ENCODE measurements at places on chromosomes 3 and 15. TPM values are rescaled to one million over a fixed set of nuclear protein-coding genes. Genes with fewer than 3 reads are reported as not detected.

Gene COPS2
- 106 TPM for total RNA-seq

Gene KBTBD13
- total RNA-seq = 0.11 TPM

Gene MASP1
- 0.13 TPM for total RNA-seq

Gene FSTL1
- total RNA-seq = 0.83 TPM

Gene SYNM
- total RNA-seq = 0.18 TPM

Gene IQSEC1
- 37.1 TPM for total RNA-seq

Gene ARHGEF26
- total RNA-seq = 0.34 TPM

- no peak overlapping the region for H3K27ac ChIP-seq
- no peaks in the 10 kb centered on the region for H3K27me3 ChIP-seq
- H3K4me1 ChIP-seq = no peaks in the 10 kb centered on the region
- no peaks in the 10 kb centered on the region for H3K36me3 ChIP-seq
- H3K4me3 ChIP-seq = no peak overlapping the region
Observed at GRCh38 chr3:33377931-33378330, 62.3 kb downstream of the UBP1 start.

DNA sequence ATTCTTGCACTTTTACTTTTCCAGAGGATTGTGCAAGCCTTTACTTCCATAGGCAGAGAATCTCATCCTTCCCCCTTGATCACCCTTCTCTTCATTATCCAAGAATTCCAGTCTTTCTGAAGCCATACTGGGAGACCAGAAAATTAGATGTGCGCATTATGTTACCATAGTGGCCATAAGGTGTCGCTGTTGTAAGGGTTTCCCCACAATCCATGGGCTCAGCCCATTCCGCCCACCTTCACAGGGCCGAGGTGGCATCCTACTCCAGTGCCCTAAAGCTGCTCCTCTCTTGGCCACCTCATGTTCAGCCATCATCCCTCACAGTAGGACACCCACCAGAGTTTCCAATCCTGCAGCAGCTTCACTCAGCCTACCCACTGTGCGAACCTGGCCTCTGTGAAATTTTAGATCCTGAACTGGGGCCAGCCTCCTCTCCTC is 35.0 kb downstream of the CTSH start:
- peaks cover 88% of the 10 kb centered on the region for H3K36me3 ChIP-seq
- no peaks in the 10 kb centered on the region for H3K4me1 ChIP-seq
- DNase-seq = peak; percentile 60
- no peak overlapping the region for H3K4me3 ChIP-seq
- no peak overlapping the region for H3K27ac ChIP-seq

GRCh38 chr3:172808969-172809546 is 58.5 kb downstream of the ECT2 start:
- H3K27ac ChIP-seq = no peak overlapping the region
- no peaks in the 10 kb centered on the region for H3K4me1 ChIP-seq
- DNase-seq = peak; percentile 47
- peaks cover 61% of the 10 kb centered on the region for H3K36me3 ChIP-seq

DNA sequence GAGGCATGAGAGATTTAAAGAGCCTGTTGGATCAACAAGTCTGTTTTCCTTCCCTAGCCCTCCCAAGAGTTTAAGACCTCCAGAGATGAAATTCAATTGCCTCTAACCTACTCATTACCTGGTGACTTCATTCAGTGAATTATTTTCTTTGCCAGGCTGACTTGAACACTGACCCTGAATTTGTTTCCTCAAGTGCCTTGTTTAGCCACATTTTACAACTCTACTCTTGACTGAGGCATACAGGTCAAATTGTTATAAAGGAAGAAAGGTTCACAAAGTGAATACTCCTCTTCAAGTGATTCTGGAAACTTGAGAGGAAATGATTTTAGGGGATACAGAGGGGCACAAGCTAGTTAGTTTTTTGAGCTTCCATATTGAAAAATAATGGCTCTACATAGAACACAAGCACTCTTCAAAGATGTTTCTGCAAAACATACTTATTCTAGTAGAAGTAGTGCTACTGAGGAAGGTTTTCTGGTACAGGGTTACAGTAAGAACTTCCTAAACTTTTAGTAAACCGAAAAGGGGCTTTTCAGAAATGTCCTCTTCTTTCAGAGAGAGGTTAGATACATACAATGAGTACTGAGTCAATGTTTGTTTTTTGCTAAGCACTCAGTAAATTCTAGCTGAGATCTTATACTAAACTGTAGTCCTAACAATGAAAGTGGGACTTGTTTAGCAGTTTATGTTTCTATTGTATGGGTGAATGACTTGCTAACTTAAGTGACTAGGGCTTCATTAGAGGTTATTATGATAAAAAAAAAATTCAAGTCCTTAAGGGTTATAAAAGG is 137.4 kb upstream of the SATB1 start:
- H3K27ac ChIP-seq = no peak overlapping the region
- no peaks in the 10 kb centered on the region for H3K36me3 ChIP-seq
- H3K27me3 ChIP-seq = no peaks in the 10 kb centered on the region
- H3K4me1 ChIP-seq = no peaks in the 10 kb centered on the region
- no peak for DNase-seq

DNA sequence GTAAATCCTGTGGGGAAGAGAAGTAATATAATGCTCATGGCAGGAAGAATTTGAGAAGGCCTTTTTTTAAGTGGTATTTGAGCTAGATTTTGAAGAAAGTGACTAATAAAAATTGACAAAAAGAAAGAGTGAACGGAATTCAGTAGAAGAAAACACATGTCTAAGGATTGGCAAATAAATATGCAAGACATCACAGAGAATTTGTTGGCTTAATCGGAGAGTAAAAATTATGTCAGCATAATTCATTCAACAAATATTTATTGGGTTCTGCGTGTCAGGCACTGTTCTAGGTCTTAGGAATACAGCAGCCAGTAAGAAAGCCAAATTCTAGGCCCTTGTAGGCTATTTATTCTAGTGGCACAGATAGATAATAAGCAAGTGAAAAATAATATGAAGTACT is 33.6 kb upstream of the LEKR1 start:
- no peaks in the 10 kb centered on the region for H3K27me3 ChIP-seq
- peaks cover 33% of the 10 kb centered on the region for H3K4me1 ChIP-seq
- H3K4me3 ChIP-seq = no peak overlapping the region
- H3K36me3 ChIP-seq = no peaks in the 10 kb centered on the region
- H3K27ac ChIP-seq = no peak overlapping the region

DNA sequence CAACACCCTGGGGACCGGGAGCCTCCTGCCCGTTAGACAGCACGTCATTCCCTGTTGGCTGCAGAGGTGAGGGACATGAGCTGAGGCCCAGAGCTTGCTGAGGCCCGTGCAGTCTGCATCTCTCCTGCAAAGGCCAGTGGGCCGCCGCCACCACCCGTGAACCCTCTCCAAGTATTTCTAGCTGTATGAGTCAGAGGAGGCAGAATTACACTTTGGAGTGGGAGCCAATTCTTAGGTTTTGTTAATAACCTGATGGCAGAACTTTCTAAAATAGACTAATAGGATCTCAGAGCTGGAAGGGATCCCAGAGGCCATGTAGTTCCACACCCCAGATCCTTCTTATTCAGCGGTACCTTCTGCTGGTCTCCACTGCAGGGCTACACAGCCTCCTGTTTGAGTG is 335.2 kb upstream of the CTDSPL start:
- H3K36me3 ChIP-seq = no peaks in the 10 kb centered on the region
- no peaks in the 10 kb centered on the region for H3K4me1 ChIP-seq
- H3K27me3 ChIP-seq = peaks cover 9% of the 10 kb centered on the region
- H3K27ac ChIP-seq = no peak overlapping the region

GRCh38 chr3:97914388-97914787 is 57.8 kb downstream of the RIOX2 start:
- no peaks in the 10 kb centered on the region for H3K36me3 ChIP-seq
- H3K27me3 ChIP-seq = no peaks in the 10 kb centered on the region
- no peak overlapping the region for H3K27ac ChIP-seq
- no peak overlapping the region for H3K4me3 ChIP-seq
- peak; percentile 12 for DNase-seq

GRCh38 chr3:42588625-42589024 is 2.0 kb upstream of the SS18L2 start:
- no peaks in the 10 kb centered on the region for H3K27me3 ChIP-seq
- peaks cover 19% of the 10 kb centered on the region for H3K36me3 ChIP-seq
- H3K4me3 ChIP-seq = no peak overlapping the region
- peaks cover 14% of the 10 kb centered on the region for H3K4me1 ChIP-seq
- no peak overlapping the region for H3K27ac ChIP-seq
- DNase-seq = no peak

- peaks cover 17% of the 10 kb centered on the region for H3K4me1 ChIP-seq
- H3K36me3 ChIP-seq = no peaks in the 10 kb centered on the region
- H3K27ac ChIP-seq = no peak overlapping the region
- no peak overlapping the region for H3K4me3 ChIP-seq
- no peaks in the 10 kb centered on the region for H3K27me3 ChIP-seq
Observed at GRCh38 chr3:126932188-126932931, 50.6 kb upstream of the PLXNA1 start.

DNA sequence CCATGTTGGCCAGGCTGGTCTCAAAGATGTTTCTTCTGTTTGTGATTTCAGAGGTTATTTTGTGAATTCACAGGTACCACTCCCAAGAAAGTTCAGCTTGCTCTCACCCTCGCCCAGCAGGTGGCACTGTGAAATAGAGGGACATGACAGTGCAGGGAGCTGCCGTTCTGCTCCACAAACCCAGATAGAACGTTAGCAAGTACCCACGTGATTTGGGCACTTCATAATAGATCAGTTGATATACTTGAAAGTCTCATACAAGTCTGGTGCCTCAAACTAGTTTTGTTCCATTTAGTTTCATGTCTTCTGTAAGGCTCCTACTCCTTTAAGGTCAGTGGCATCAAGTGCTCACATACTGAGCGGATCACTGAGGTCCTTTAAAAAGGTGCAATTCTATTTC is 45.5 kb downstream of the FILIP1L start:
- H3K27me3 ChIP-seq = no peaks in the 10 kb centered on the region
- 0 out of 2 replicates have a peak, but pooled peaks cover 2% of the 10 kb centered on the region for H3K4me1 ChIP-seq
- no peak overlapping the region for H3K4me3 ChIP-seq
- no peaks in the 10 kb centered on the region for H3K36me3 ChIP-seq
- DNase-seq = peak; percentile 61

DNA sequence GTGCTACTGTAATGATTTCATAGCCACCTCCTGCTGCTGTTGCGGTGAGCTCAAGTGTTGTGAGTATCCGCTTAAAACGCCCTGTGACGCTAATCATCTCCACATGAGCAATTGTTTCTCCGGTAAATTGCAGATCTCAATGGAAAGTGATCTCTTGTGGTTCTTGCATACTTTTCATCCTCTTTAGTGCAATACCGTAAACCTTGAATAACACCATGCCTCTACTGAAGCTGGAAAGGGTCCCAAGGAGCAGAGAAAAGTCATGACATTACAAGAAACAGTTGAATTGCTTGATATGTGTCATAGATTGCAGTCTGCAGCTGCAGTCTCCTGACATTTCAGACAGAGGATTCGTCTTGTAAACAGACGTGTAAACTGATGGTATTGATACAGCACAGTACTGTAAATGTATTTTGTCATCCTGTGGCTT is 6.0 kb upstream of the CEMIP start:
- H3K27ac ChIP-seq = no peak overlapping the region
- DNase-seq = no peak
- H3K4me1 ChIP-seq = no peaks in the 10 kb centered on the region
- H3K36me3 ChIP-seq = no peaks in the 10 kb centered on the region
- no peak overlapping the region for H3K4me3 ChIP-seq
- H3K27me3 ChIP-seq = peaks cover 9% of the 10 kb centered on the region

DNA sequence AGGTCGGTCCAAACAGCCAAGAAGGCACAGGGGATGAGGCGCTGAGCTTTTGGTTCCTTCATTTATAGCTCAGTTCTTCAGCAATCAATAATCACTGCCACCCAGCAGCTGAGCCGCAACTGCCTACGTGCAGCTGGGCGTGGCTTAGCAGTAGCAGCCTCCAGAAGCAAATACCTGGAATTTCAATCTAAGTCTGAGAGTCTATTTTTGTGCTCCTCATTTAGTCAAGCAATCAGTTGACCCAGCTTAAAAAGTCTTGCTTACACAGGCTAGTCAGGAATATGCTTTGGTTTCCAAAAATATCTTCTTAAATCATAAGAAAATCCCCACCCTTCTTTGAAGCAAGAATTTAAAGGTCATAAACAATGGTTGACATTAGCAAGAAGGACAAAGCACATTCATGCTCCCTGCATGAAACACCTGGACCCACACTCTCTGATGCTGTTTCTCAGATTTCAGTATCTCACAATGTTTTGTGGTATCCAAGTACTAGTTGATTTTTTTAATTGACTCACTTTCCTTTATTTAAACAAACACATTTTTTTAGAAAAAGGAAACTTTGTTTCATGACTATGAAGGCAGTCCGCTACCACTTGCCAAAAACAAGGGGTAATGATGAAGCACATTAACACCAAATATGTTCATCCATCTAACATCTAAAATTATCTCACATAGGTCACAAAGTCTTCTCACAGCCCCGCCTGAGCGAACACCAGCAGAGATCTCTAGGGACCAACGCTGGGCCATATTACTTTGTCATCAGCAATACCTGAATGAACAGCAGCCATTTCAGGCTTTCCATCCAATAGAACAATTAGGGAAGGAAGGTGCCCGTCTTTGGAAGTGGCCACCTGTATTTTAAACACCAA is 106.1 kb downstream of the OXNAD1 start:
- H3K27ac ChIP-seq = no peak overlapping the region
- no peaks in the 10 kb centered on the region for H3K36me3 ChIP-seq
- no peak for DNase-seq

GRCh38 chr3:72177075-72178050 is 392.4 kb upstream of the PROK2 start:
- no peaks in the 10 kb centered on the region for H3K27me3 ChIP-seq
- H3K4me3 ChIP-seq = no peak overlapping the region
- H3K36me3 ChIP-seq = no peaks in the 10 kb centered on the region
- peak; percentile 60 for DNase-seq

DNA sequence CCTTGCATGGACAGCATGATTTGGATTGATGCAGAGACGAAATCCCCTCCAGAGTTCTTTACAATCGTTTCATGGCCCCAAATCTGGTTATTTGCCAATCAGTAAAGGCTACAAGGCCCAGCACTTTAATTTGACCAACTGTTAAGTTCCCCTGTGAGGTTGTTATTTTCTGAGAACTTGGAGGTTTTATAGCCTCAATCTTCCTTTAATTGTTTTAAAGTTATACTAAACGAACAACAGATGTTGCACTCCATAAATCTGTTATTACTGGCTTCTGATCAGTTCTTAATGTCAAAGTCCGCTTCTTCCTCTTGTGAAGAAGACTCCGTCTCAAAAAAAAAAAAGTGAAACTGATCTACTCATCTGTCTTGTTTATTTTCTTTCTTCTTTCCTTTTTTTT is 30.8 kb downstream of the LARP6 start:
- no peaks in the 10 kb centered on the region for H3K36me3 ChIP-seq
- H3K27ac ChIP-seq = no peak overlapping the region
- no peaks in the 10 kb centered on the region for H3K27me3 ChIP-seq
- DNase-seq = no peak
